Stimulated activated CD4-positive, alpha-beta T cell treated with anti-CD3 and anti-CD28 coated beads, Interleukin-1b, Interleukin-23, amount 100 ng/mL, for 1 hour (primary cell): ENCODE measurements at places on chromosomes 5 and 9.

GRCh38 chr9:128355451-128355850 is 15.1 kb downstream of the SLC27A4 start:
- DNase-seq, result no peak

GRCh38 chr9:100426189-100426529 is 784 bp upstream of the MSANTD3 start:
- DNase-seq, result no peak

DNA sequence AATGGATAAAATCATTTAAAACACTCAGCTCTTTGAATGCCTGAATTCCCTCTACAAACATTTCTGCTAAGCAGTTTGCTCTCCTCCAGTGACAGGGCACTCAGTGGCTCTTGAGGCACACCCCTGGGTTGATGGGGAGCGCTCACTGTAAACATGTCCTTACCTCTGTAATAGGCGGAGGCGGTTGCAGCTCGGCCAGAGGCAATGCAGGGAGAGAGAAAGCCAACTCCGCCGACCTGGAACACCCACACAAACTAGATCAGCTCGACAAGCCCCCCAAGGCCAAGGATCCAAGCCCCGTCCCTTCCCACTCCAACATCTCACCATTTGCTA is 329 bp downstream of the CDC23 start:
- DNase-seq, result no peak

DNA sequence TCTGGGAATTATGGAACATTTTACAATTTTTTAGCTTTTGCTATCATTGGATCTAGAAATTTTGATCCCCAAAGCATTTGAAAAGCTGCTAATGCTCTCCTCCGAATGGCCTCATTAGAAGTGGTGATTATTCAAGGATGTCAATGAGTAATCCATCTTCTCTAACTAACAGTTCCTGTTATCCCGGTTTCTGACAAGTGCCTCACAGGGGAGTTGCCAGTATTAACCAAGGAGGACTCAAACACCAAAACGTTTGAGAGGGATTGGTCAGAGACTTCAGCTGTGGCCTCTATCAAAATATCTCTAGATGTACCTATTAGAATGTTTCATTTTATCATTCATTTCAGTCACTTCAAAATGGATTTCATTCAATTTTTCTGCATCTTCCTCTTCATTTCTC is 208.3 kb upstream of the ITGA1 start:
- no peak for DNase-seq

DNA sequence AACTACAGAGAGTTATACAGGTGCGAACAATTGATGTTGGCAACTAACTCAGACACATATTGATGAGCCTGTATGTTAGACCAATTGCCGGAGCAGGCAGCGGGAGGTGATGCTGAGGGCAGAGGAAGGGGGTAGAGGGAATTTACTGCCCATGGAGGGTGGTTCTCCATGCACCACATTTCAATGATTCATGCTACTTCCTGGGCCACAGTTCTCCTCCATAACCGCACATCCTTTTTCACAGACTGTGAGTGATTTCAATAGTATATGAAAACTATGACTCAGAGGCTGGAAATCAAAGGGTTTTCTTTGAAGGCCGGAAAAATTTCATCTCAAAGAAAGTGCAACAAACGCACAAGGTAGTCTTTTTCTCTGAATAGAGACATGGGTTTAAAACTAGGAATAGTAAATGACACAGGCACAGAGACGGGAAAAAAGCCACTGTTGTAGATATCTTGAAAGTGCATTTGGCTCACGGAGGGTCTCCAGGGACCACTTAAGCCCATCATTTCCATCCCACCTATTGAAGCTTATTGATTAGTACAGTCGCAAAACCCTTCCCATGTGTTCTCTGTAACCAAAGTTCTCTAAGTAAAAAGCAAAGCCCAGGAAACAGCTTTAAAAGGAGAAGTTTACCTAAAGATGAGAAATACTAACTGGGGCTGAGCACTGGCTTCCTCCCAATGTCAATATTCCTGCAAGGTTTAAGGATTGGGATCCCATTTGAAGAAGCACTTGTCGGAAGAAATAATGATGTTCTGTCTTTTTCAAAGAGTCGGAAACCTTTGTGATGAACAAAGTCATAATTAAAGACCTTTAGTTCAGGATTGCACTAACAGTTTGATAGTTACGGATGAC is 28.0 kb upstream of the ADAM19 start:
- DNase-seq, result peak; percentile 49

DNA sequence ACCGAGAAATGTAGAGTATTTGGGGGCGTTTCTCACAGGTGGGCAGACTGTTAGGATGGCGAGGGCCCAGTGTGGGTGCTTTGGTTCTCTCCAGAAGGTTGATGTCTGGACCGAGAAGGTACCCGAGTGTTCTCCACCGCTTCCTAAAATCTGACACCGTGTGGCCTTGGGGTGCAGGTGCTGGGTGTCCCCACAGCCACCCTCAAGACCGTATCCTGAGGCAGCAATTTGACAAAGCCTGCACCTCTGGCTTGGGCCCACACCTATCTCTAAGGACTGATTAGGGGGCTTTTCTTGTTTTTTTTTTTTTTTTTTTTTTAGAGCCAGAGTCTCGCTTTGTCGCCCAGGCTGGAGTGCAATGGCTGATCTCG is 1.3 kb downstream of the PPP1R26 start:
- DNase-seq, result no peak

DNA sequence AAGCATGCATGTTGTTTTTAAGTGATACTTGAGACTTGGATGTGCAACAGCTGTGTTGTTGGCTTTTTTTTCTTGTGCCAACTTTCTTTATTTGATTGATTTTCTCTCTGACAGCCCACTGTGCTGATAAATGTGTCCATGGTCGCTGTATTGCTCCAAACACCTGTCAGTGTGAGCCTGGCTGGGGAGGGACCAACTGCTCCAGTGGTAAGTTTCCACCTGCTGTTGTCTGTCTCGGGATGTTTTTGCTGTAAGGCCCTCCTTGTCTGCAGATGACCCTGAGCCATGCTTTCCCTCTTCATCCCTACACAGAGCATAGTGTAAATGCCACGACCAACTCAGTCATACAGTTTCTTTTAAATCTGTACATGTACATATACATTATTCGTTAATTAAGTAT is 79.2 kb downstream of the MEGF10 start:
- no peak for DNase-seq

- DNase-seq, result no peak
Measured at GRCh38 chr9:134641173-134641989, at the start of gene COL5A1. Gene COL5A1, plus strand, starts transcription at chr9:134641803. Its CDS starts 385 bp downstream, at chr9:134642188.

GRCh38 chr5:82307451-82307850 is 29.3 kb upstream of the RPS23 start:
- no peak for DNase-seq

- DNase-seq, result no peak
Measured at GRCh38 chr5:139915834-139916233, 120.2 kb downstream of the PSD2 start.

- DNase-seq, result no peak
Measured at GRCh38 chr5:72648480-72648879, 141.3 kb upstream of the ZNF366 start.

DNA sequence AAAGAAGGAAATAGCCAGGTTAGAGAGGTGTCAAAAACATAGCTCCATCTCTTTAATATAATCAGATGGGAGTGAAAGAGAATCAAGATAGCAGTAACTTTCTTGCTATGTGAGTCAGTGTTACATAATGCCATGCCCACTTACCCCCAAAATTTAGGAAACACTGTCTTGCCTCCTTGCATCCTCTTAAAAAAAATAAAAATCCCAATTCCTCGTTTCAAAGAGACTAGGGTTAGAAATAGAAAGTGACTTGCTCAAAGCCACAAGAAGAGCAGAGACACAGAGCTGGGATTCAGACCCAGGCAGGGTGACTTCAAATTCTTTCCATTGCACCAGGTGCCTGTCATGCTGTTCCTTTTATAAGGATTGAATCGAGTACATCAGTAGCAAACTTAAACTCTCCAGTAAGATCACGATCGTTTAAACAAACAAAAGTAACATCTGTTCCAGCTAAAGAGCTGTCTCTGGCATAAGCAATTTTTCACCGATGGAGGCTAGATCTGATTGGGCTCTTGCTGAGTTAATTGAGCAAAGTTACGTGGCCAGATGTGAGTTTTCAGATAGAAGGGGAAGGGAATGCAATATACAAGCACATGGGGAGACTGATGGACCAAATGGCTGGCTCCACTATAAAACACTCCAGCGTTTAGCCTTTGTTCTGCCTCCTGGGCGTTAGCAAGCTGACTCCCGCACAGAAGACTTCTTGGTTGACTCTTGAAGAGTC is 176.9 kb downstream of the PALM2AKAP2 start:
- no peak for DNase-seq

DNA sequence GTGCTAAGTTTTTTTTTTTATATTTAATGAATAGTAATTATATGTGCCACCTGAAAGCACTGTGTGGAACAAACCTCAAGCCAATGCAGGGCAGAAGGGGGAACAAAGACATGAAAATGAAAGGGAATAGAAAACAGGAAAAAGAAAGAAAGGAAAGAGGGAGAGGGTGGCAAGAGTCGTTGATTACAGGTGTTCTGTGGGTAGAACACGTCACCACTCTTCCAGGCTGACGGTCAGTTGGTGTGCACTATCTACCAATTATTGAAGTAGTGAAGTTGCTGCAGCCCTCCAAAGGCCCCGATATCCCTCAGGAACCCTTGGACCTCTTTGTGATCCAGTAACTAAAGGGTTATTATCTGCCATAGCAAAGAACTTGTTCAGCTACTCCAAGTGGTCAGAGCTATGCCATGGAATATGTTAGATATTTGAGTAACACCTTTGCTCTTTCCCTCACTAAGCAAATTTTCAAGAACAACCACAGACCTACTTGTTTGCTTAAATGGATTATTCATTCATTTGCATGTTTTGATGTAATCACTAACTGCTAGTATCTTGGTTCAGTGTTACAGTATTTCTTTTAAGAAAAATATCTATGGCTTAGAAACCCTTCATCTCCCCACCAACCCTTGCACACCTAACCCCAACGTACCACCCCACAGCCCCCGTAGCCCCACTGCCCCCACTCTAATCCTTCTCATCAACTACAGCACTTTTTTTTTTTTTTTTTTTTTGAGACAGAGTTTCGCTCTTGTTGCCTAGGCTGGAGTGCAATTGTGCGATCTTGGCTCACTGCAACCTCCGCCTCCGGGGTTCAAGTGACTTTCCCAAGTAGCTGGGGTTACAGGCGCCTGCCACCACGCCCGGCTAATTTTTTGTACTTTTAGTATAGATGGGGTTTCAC is 31.3 kb downstream of the FYB1 start:
- no peak for DNase-seq

DNA sequence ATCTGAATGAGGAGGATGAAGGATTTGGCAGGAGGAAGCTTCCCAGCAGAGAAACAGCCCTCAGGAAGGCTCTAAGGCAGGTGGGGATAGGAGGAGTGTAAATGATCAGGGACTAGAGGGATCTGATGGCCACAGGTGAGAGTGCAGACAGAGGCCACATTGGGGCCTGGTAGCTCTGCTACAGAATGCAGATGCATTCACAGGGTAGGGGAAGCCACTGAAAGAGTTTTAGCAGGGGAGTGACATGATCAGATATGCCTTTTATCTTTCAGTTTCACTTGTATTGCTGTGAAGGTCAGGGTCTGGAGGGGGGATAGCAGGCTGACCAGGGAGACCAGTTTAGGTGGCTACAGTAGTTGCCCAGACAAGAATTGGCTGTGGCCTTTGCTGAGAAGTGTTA is 3.0 kb downstream of the TXNDC15 start:
- no peak for DNase-seq

GRCh38 chr5:135444360-135444759 is 2.8 kb downstream of the DCANP1 start:
- DNase-seq, result no peak

DNA sequence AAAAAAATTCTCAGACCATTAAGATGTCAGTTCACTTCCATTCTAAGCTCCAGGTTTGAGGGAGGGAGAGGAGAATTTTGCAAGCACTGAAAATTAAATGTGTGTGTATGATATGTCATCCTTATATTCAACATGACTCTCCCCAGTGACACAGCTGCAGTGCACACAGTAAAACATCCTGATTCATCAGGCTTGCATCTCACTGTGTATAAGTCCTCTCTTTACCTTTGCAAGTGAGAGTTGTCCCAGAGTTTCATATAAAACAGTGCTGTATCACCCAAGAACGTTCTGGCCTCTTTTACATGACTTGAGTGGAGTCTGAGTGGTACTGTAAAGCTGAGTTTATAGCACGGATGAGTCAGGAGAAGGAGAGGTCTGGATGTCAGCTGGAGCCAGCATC is 50.0 kb downstream of the DMRT2 start:
- no peak for DNase-seq

DNA sequence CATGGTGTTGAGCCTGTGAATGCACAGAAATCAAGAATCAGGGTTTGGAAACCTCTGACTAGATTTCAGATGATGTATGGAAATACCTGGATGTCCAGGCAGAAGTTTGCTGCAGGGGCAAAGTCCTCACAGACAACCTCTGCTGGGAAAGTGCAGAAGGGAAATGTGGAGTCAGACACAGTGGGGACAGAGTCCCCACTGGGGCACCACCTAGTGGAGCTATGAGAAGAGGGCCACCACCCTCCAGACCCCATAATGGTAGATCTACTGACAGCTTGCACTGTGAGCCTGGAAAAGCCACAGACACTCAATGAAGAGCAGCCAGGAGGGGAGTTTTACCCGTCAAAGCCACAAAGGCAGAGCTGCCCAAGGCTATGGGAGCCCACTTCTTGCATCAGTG is 181.9 kb upstream of the SEMA6A start:
- DNase-seq, result no peak

DNA sequence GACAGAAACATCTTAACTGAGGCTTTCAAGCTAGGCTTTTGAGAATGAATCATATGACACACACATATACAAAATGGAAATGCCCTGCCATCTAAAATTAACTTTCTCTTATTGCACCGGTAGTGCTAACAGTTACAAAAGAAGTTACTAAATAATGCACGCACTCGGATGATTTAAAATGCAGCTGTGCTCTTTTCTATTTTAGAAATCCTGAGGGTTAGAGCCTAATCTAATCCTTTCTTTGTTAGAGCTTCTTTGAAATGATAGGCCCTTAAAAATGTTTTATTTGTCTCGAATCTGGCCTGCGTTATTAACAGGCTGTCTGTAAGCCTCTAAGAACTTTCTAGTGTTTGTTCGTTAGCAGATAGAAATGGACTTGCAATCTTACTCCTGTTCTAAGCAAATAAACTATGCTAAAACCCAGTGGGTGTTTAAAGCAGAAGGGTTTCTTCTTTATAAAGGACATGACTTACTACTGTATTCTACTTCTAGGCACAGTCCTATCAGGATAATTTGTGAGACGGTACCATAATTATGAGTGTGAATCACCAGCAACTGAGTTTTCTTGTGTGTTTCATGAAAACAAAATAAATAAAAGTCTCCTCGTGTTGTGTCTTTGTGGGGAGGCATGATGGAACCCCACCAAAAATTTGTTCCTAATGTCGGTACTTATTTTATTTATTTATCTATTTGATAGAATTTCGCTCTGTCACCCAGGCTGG is 69.2 kb upstream of the MYO10 start:
- DNase-seq, result no peak
